Hippocampal formation (tissue), 2 donors: ENCODE measurements at places on chromosomes 7 and 10.

- DNase-seq = peak; percentile 33
Measured at GRCh38 chr7:44565097-44565794, 8.5 kb downstream of the DDX56 start.

DNA sequence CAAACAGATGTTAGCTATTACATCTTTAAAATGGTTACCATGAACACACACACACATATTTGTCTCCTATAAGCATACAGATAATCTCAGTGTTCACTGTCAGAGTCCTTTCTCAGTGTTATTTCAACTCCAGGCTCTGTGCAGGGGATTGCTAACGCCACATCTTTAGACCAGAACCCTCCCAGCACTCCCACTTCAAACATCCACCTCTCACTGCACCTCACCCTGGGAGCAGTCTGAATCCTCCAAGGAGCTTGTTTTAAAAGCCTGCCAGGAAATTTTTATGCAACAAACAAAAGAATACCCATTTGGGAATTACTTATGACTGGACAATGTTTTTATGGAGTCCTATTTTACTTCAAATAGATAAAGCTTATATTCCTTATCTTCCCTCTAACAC, 107.4 kb downstream of the PARD3 start:
- no peak for DNase-seq

GRCh38 chr7:143131781-143132180, at the start of gene PIP:
PIP (plus strand) TSS chr7:143132077; CDS start chr7:143132117, 40 bp downstream.
- no peak for DNase-seq

GRCh38 chr7:157022681-157023588, 12.5 kb upstream of the MNX1 start:
- DNase-seq = no peak

DNA sequence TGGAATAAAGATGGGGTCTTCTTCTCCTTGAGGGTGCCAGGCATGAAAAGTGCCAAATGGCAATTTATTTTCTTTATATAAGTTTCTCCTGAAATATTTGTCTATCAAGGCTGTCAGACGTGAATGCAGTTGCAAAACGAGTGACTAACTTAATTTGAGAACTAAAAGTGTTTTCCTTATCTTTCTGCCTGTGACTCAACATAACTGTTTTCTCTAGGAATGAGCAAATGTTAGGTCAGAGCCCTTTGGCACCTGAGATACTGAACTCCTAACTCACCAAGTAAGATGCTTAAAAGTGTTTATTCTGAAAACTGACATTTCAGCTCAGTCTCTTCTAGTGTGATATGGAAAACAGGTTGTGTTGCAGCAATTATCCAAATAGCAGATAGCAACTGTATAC, 197.0 kb downstream of the STK31 start:
- no peak for DNase-seq
